ENCODE measurements at places on chromosomes 16 and 17.

GRCh38 chr16:72443809-72444208, 271.9 kb upstream of the PMFBP1 start:
- DNase-seq: no peak

DNA sequence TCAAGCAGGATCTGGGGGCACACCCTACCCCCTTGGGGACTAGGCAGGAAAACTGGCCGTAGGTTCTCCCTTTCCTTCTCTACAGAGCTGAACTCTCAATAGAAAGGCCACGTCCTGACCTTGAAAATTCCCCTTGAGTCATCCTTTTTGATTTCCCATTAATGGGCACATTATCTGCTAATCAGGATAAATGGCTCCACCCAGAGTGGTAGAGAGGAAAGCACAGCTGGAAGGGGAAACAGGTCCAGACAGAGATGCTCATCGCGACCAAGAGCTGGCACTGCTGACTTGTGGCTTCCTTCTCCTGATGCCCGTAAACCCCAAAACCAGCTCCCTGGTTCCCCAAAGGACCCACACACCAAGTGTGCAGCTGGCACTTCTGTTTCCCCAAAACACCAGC, 206.5 kb upstream of the CDH5 start:
- DNase-seq: no peak

DNA sequence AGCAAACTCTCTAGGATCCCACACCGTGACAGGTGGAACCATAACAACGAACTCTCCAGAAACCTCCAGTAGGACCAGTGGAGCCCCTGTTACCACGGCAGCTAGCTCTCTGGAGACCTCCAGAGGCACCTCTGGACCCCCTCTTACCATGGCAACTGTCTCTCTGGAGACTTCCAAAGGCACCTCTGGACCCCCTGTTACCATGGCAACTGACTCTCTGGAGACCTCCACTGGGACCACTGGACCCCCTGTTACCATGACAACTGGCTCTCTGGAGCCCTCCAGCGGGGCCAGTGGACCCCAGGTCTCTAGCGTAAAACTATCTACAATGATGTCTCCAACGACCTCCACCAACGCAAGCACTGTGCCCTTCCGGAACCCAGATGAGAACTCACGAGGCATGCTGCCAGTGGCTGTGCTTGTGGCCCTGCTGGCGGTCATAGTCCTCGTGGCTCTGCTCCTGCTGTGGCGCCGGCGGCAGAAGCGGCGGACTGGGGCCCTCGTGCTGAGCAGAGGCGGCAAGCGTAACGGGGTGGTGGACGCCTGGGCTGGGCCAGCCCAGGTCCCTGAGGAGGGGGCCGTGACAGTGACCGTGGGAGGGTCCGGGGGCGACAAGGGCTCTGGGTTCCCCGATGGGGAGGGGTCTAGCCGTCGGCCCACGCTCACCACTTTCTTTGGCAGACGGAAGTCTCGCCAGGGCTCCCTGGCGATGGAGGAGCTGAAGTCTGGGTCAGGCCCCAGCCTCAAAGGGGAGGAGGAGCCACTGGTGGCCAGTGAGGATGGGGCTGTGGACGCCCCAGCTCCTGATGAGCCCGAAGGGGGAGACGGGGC, 1.3 kb downstream of the SPN start:
- DNase-seq: no peak

DNA sequence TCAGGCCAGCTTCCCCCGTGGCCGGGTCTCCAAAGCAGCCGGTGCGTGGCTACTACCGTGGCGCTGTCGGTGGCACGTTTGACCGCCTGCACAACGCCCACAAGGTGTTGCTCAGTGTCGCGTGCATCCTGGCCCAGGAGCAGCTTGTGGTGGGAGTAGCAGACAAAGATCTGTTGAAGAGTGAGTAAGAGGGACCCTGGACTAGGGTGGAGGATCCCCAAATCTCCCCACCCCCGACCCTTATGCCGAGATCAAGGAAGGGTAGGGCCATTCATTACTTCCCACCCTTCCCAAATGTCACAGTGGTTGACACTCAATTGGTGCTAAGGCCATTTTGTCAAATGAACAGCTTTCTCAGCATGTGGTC, 1.2 kb downstream of the COASY start:
- DNase-seq: no peak

- DNase-seq: peak; percentile 22
These were observed 22.3 kb upstream of the RBBP6 start for GRCh38 chr16:24516900-24517669.

DNA sequence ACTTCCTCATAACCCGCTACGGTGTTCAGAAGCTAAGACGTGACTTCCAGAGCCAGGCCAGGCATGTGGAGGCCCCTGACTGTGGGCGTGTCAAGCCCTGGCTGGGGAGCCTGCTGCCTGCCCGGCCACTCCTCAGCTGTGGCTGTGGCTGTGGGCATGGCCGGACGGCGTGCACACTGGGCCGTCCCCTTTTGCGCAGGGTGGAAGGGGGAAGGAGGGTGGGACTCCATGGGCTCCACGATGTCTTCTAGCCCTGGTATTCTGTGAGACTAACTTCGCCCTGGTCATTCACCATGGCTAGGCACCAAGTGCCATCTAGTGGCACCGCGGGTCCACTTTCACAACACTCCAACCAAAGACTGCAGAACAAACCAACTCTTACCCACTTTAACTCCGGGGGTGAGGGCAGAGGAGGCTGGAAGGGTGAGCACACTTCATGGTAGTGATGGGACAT, 67.9 kb downstream of the N4BP1 start:
- DNase-seq: no peak

DNA sequence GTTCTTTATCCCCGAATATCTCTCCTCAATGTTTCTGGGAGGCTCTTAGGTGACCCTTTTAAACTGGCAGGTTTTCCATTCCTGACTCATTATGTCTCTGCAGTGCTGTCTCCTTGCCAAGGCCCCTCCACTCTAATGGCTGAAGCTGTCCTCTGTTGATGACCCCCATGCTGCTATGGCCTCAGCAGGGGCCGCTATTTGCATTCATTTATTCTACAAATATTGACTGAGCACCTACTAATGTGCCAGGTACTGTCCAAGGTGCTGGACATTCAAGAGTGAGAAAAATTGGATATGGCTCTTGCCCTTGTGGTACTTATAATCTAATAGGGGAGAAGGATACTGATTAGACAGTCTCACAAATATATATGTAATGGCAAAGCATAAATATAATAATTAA, 55.4 kb downstream of the GP2 start:
- no peak for DNase-seq

DNA sequence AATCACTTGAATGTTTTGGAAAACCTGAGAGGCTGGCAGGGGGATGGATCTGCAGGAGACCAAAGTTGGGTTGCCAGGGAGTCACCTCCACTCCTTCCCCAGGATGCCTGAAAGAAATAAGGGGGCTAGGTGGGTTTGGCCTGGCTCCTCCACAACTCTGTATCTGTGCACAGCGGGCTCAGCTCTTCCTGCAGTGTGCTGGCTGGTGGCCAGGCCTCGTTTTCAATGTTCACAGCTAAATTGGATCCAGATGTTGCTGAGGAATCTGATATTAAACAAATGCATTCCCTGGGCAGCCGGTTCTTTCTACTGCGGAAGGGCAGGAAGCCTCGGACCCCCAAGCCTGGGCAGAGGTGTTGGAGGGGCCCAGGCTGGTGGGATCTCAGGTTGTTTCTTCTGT, 106.2 kb downstream of the N4BP1 start:
- DNase-seq: no peak

GRCh38 chr17:17077861-17078732, 35.8 kb downstream of the MPRIP start:
- DNase-seq: no peak

Measured in NCI-H2081 treated with DMSO at 0.1 percent for 48 hours (cell line).